ENCODE measurements at places on chromosomes 6 and 20. TPM values are rescaled to one million over a fixed set of nuclear protein-coding genes. Genes with fewer than 3 reads are reported as not detected.

DNA sequence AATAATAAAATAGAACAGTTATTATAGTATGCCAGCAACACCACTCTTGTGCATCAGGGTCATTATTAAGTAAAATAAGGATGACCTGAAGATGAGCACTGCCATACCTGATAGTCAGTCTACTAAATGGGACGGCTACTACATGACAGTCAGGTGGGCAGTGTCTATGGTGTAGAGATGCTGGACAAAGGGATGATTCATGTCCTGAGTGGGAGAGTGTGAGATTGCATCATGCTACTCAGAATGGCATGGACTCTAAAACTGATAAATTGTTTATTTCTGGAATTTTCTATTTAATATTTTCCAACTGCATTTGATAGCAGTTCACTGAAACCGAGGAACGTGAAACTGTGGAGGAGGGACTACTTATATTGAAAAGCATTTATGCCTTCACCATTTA is 38.8 kb downstream of the SNX9 start:
- H3K27me3 ChIP-seq = no peaks in the 10 kb centered on the region
- H3K4me1 ChIP-seq = peaks cover 28% of the 10 kb centered on the region
- DNase-seq = no peak
- no peak overlapping the region for H3K4me3 ChIP-seq
- H3K27ac ChIP-seq = no peak overlapping the region

DNA sequence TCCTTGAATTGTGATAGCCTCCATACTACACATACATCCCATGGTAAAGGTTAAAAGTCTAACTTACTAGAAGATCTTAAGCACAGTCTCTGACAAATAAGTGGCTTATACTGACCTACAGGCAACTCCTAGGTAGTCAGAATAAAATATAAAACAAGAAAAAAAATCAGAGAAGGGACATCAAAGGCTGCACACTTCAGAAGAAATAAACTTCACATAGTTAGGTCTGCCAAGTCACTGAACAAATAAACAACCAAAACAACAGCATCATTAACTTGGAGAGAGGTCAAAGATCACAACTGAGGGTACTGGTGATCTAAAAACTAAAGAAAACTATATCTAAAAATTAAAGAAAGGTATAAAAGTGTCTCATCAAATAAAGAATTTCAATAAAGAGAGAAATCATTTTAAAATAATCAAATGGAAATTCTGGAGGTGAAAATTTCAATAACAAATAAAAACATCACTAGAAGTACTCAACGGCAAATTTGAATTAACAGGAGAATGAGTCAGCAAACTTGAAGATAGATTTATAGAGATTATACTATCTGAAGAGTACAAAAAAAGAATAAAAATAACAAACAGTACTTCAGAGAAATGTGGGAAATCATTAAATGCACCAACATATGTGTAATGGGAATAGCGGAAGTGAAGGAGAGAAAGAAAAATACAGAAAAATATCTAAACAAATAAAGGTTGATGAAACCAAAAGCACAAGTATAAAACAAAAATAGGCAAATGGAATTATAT is 88.0 kb upstream of the UST start:
- no peak for DNase-seq
- no peaks in the 10 kb centered on the region for H3K4me1 ChIP-seq
- H3K27ac ChIP-seq = no peak overlapping the region
- H3K4me3 ChIP-seq = no peak overlapping the region
- no peaks in the 10 kb centered on the region for H3K36me3 ChIP-seq

- no peak for DNase-seq
- no peaks in the 10 kb centered on the region for H3K4me1 ChIP-seq
- H3K27ac ChIP-seq = no peak overlapping the region
- H3K36me3 ChIP-seq = no peaks in the 10 kb centered on the region
- no peaks in the 10 kb centered on the region for H3K27me3 ChIP-seq
Measured at GRCh38 chr6:25944688-25945574, 14.4 kb upstream of the SLC17A2 start.

DNA sequence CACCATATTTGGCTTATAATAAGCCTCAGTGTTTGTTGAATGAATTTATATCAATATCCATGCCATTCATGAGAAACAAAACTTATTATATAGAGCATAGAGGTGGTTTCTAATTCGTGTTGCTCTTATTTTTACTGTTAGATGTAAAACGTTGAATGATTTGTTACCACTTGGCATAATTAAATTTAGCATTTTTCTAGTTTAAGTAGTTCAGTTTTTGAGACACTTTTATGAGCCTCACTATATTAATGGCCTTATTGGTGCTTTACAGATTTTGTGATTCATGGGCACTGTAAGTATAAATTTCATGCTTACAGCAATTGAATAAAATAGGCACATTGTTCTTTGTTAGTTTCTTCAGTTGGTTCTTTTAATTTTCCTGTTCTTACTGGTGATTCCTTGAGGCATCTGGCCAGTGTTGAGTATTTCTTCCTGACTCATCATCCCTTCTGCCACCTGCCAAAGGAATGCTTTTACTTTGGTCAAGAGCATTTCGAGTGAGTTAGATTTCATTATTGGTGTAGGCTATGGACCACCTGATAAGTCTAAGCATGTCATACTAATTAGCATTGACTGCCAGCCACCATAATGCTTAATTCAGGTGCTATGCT is 34.8 kb downstream of the CDKAL1 start:
- H3K4me3 ChIP-seq = no peak overlapping the region
- no peaks in the 10 kb centered on the region for H3K36me3 ChIP-seq
- H3K27ac ChIP-seq = no peak overlapping the region
- DNase-seq = no peak
- H3K27me3 ChIP-seq = no peaks in the 10 kb centered on the region
- no peaks in the 10 kb centered on the region for H3K4me1 ChIP-seq

- H3K27me3 ChIP-seq = no peaks in the 10 kb centered on the region
- no peak overlapping the region for H3K4me3 ChIP-seq
- no peak for DNase-seq
Measured at GRCh38 chr6:75893058-75893775, 144.2 kb downstream of the MYO6 start.

Gene EXOC2
- polyA plus RNA-seq = 7.4 TPM

GRCh38 chr6:37062424-37062823 is 57.0 kb downstream of the FGD2 start:
- no peak overlapping the region for H3K4me3 ChIP-seq
- H3K4me1 ChIP-seq = no peaks in the 10 kb centered on the region

DNA sequence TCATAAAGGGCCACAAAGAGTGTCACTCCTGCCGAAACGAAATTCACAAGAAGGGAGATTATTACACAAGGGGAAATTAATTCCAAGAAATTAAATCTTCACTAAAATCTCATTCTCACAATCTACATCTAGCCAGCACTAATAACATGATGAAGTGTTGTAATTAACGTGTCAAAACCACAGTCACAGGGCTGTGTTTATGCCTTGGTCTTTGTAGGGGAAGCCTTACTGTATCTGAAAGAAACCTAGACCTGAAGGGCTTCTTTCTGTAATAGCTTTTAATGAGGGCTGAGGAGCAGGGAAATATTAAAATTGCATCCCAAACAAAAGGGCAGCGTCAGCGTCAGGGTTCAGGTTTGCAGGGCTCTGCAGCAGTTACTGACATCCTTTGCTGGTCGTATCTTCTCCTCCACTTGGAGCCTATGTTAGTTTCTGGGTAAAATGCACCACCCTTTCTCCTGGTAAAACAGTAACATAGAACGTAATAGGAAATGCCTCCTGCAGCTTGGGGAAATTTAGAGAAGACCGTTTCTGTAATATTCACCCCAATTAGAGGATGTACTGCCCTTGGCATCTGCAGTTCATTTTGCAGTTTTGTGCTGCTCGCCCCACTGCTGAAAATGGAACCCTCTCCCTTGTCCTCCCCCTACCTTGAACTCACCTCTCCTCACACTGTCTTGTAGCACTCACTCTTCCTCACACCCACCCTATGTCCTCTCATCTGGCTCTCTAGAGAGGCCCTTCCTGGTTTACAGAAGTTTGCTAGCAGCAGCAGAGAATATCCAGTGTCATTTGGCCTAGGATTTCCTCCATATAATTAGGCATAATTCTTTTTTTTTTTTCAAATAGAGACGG is 109.0 kb upstream of the TRAF3IP2 start:
- H3K27ac ChIP-seq = no peak overlapping the region
- no peak for DNase-seq
- H3K36me3 ChIP-seq = no peaks in the 10 kb centered on the region
- no peaks in the 10 kb centered on the region for H3K27me3 ChIP-seq
- no peak overlapping the region for H3K4me3 ChIP-seq
- H3K4me1 ChIP-seq = peaks cover 29% of the 10 kb centered on the region

- no peak overlapping the region for H3K4me3 ChIP-seq
- peak; percentile 35 for DNase-seq
- H3K27ac ChIP-seq = no peak overlapping the region
Measured at GRCh38 chr6:3350252-3350796, 91.6 kb downstream of the PSMG4 start.

Gene PCED1A
- 28.0 TPM for polyA plus RNA-seq

Gene GNRH2
- not detected for polyA plus RNA-seq

- no peak overlapping the region for H3K4me3 ChIP-seq
- H3K27ac ChIP-seq = peak overlapping the region; percentile 67
- H3K36me3 ChIP-seq = peaks cover 19% of the 10 kb centered on the region
- H3K27me3 ChIP-seq = no peaks in the 10 kb centered on the region
- DNase-seq = no peak
Measured at GRCh38 chr20:25256226-25256859, 8.5 kb downstream of the PYGB start.

Gene CALHM6
- polyA plus RNA-seq = 9.6 TPM

Gene SLC22A7
- polyA plus RNA-seq = not detected

Gene TMC2
- polyA plus RNA-seq = 0.60 TPM

DNA sequence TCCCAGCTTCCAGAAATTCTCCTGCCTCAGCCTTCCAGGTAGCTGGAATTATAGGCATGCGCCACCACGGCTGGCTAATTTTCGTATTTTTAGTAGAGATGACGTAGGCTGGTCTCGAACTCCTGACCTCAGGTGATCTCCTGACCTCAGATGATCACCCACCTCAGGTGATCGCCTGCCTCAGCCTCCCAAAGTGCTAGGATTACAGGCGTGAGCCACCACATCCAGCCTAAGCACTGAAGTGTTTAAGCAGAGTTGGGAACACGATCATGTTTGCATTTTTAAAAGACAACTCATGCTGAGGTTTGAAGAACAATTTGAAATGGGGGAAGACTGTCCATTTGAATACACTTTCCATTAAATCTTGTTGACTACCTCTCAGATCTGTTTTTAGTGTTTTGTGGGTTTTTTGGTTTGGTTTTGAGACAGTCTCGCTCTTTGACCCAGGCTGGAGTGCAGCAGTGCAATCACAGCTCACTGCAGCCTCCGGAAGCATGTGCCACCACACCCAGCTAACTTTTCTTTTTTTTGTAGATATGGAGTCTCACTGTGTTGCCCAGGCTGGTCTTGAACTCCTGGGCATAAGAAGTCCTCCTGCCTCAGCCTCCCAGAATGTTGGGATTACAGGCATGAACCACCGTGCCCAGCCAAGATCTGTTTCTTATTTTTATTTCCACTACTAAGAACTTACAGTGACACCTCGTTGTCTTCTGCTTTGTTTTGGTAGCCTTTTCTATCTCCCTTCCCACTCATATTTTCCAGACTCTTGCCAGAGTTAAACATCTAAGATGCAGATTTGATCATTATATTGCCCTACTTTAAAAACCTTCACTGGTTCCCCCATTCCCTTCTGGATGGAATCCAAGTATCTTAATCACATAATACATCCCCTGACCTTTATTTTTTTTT is 5.5 kb downstream of the CASP8AP2 start:
- H3K27me3 ChIP-seq = no peaks in the 10 kb centered on the region
- peaks cover 11% of the 10 kb centered on the region for H3K4me1 ChIP-seq
- H3K36me3 ChIP-seq = no peaks in the 10 kb centered on the region
- no peak overlapping the region for H3K27ac ChIP-seq
- H3K4me3 ChIP-seq = no peak overlapping the region

Gene FAM209B
- not detected for polyA plus RNA-seq

Gene ATXN1
- polyA plus RNA-seq = 4.8 TPM

DNA sequence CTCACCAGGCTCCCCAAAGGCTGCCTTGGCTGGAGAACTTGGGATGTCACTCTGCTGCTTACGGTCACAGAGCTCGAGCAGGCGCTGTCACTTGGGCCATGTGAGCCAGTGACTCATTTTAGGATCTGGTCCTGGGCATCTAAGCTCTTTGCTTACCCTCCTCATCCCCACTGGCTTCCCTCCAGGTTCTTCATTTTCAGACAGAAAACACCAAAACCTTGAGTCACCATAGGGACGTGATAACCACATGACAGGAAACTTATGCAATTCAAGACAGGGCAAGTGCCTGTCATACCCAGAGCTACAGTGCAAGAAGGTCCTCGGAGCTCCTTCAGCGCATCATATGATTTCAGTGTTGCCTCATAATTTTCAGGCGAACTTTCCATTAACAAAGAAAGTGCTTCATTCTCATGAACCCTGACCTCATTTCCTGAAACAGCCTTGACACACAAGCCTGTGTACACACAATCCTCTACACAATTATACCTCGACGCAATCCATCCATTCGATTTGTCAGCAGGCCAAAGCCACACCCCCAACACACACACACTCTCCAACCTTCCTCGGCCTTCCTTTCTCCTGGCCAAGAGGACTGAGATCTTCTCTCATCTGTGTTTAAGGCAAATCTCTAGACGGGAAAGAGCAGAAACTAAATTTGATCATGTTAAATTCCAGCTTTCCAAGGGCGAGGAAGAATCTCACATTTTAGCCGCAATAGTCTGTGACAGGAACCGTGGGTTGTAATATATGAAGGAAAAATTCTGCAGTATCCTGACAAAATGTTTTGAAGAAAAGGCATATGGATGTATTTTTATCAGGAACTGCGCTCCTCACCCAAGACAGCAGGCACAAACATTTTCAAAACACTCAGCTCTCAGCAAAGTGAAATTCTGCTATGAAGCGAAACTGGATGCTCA is 25.3 kb downstream of the TBC1D7 start:
- peak; percentile 78 for DNase-seq
- no peaks in the 10 kb centered on the region for H3K36me3 ChIP-seq
- peak overlapping the region; percentile 56 for H3K27ac ChIP-seq
- peak overlapping the region; percentile 6 for H3K4me3 ChIP-seq
- H3K27me3 ChIP-seq = no peaks in the 10 kb centered on the region
- H3K4me1 ChIP-seq = peaks cover 19% of the 10 kb centered on the region

DNA sequence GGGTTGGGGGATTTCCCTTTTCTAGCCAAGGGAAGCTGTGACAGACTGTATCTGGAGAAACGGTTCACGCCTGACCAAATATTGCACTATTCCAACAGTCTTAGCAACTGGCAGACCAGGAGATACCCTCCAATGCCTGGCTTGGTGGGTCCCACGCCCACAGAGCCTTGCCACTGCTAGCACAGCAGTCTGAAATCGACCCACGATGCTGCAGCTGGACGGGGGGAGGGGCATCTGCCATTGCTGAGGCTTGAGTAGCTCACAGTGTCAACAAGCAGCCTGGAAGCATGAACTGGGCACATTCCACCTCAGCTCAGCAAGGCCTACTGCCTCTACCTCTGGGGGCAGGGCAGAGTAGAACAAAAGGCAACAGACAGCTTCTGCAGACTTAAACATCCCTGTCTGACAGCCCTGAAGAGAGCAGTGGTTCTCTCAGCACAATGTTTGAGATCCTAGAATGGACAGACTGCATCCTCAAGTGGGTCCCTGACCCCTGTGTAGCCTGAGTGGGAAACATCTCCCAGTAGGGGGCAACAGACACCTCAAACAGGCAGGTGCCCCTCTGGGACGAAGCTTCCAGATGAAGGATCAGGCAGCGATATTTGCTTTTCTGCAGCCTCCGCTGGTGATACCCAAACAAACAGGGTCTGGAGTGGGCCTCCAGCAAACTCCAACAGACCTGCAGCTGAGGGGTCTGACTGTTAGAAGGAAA is 89.9 kb upstream of the ECI2 start:
- no peaks in the 10 kb centered on the region for H3K36me3 ChIP-seq
- H3K4me1 ChIP-seq = no peaks in the 10 kb centered on the region
- DNase-seq = no peak
- H3K27ac ChIP-seq = no peak overlapping the region
- H3K4me3 ChIP-seq = no peak overlapping the region
- H3K27me3 ChIP-seq = no peaks in the 10 kb centered on the region
